Stimulated activated CD4-positive, alpha-beta T cell treated with anti-CD3 and anti-CD28 coated beads, Interleukin-12 subunit alpha, Interleukin-12 subunit beta, amount 100 ng/mL, for 24 hours (primary cell): ENCODE measurements at places on chromosomes 11 and 22.

GRCh38 chr11:68778205-68778604 lies 26.9 kb upstream of the TESMIN start:
- no peak for DNase-seq

DNA sequence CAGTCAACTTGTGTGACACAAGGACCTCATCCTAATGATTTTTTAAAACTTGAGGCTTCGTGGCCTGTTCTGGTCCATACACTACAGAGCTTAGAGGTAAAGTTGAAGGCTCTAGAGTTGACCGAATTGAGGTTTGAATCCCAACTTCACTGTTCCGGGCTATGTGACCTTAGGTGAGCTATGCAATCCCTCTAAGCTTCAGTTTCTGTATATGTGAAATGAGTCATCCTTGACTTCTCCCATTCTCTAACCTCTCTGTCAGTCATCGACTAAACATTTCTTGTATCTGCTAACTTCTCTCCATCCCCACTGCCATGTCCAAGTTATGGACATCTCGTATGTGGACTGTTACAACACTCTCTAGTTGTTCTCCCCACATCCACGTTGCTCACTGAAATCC lies 178.2 kb upstream of the TMEM45B start:
- no peak for DNase-seq

GRCh38 chr11:107804971-107805370 lies 53.6 kb downstream of the SLC35F2 start:
- DNase-seq, result no peak

DNA sequence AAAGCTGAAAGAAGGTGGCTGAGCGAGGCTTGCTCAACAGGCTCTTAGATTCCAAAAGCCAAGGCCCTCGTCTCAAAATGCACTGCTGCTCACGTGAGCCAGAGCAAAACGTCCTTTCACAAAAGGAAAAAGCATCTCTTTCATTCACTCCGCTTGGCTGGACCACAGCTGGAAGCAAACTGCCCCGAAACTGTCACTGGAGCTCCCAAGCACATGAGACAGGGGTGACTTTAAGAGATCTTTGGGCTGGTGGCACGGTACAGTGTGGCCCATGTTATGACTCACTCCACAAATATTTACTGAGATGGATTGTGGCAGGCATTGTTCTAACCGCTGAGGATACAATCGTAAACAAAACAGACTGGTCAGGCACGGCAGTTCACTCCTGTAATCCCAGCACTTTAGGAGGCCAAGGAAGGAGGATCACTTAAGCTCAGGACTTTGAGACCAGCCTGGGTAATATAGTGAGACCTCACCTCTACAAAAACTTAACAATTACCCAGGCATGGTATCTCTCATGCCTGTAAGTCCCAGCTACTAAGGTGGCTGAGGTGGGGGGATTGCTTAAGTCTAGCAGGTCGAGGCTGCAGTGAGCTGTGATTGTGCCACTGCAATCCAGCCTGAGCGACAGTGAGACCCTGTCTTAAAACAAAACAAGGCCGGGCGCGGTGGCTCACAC lies 3.6 kb downstream of the PLA2G6 start:
- no peak for DNase-seq

DNA sequence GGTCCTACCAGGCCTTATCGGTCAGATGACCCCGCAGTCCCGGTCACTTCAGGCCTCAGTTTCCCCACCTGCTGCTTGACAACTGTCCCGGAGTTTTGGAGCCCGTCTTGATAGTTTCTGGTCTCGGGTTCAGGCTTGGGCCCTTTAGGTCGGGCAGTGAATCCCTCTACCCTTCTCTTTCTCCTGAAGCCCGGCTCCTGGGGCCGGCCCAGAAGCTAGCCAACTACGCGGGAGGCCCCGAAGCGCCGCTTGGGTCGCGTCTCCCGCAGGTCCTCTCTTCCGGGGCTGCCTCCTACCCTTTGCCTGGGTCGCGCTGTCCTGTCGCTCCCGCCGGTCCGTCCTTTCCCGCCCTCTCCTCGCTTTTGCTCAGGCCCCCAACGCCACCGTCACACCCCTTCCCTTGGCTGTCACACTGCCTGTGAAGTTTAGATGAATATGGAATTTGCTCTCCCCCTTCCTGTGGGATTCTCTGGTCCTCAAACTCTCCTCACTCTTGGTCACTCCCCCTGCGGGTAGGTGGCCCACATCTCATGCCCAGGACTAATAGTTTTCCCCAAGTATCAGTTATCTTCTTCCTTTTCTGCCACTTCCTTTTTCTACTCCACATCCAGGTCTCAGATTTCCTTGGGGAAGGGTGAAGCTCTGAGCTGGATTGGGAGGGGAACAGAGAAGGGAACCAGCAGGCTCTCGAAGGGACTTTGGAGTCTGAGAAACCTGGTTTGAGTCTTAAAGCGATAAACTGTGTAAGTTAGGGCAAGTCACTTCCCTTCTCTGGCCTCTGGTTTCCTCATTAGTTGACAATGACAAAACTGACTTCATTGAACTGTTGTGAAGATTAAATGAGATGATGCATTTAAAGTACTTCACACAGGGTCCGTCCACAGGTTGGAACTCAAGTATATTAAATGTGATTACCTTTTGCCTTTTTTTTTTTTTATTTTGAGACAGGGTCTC lies 790 bp downstream of the RAB1B start:
- DNase-seq, result no peak

DNA sequence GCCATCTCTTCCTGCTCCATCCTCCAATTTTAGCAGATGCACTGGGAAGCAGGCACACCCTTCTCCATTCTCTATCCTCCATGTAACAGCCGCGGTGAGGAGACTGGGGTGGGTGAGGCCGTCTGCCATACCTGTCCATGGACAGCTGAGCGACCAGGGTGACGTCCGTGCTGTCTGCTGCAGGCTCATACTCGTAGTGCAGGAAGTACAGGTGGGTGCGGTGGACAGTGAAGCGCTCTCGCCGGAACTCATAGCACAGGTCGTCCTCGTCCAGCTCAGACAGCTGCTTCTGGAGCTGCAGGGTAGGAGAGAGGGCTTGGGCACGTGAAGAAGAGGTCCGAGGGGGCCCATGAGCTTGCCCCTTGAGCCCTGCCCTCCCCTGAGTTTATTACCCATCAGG lies 257.8 kb upstream of the SYN3 start:
- DNase-seq, result no peak

- no peak for DNase-seq
Measured at GRCh38 chr22:39309881-39310714, 9.3 kb downstream of the RPL3 start.

DNA sequence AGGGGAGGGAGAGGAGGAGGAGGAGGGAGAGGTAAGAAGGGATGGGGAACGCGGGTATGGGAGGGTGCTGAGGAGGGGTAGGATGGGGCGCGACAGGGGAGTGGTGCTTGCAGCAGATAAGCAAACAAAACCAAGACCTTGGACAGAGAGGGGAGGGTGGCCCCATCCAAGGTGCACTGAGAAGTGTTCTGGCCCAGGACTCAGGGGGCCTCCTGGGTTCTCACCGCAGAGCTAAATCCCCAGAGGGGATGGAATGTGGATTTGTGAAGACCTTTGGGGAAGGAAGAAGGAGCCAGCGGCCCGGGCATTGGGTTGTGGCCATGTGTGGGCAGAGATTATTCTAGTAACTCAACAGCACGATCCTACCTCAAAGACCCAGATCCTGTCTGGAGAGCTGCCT lies 90.9 kb upstream of the LINC01488 start:
- no peak for DNase-seq

GRCh38 chr11:102046841-102047240 lies 396 bp upstream of the CFAP300 start:
- DNase-seq, result no peak

GRCh38 chr11:28773606-28774005 lies 665.4 kb downstream of the METTL15 start:
- no peak for DNase-seq

DNA sequence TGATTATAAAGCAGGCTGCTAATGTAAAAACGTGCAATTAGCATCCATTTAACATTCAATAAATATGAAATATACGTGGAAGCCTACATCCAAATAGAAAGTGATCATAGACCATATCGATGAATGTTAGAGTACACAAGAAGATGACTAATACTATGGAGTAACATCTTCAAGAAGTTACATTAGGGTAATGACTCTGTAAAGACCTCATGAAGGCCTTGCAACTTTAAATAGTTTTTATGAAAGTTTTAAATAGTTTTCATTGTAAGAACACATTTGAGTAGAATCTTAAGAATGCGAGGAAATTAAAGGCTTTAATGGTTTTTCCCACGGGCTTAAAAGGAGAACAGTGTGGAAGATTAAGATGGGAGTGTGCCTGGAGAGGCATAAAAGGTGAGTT lies 1.4 kb downstream of the TRIM34 start:
- no peak for DNase-seq

- DNase-seq, result no peak
Measured at GRCh38 chr11:121368364-121369240, 76.0 kb downstream of the SC5D start.

DNA sequence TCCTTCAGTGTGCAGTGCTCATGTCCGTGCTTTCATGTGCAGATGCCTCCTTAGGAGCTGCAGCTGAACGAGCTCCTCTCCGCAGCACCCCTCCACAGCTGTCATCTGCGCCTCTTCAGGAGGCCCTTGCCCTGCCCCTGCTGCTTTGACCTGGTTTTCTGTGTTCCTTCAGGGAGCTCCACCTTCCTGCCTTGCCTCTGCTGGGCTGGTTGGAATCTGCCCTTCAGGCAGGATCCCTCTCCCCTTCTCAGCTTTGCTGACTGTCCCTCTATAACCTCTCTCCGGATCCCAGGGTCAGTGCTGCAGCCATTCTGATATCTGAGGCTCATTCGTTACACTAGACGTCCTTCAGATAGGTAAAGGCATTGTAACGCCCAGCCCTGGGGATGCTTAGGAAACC lies 67.9 kb downstream of the SCN3B start:
- DNase-seq, result no peak

- no peak for DNase-seq
Measured at GRCh38 chr11:68497761-68498160, 37.2 kb downstream of the PPP6R3 start.

- DNase-seq, result no peak
Measured at GRCh38 chr11:101215069-101215468, 85.5 kb upstream of the PGR start.

GRCh38 chr11:65209711-65210360 lies 28.1 kb downstream of the CAPN1 start:
- no peak for DNase-seq

DNA sequence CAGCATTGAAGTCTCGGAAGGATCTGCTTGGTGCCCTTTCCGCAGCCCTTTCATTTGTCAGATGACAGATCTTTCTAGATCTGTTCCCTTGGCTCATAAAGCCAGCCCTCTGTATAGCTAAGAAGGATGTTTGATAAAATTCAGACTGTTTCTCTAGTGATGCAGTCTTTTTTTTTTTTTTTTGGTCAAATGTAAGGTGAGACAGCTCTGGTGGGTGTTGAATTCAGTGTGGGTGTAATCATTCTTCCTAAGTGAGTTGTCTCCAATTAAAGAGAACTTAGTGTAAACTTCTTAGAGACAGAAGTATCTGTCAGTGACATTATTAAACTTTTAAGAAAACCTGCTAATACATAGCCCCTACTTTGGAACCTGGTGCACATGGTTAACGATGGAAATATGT lies 53.3 kb downstream of the AAMDC start:
- DNase-seq, result no peak

DNA sequence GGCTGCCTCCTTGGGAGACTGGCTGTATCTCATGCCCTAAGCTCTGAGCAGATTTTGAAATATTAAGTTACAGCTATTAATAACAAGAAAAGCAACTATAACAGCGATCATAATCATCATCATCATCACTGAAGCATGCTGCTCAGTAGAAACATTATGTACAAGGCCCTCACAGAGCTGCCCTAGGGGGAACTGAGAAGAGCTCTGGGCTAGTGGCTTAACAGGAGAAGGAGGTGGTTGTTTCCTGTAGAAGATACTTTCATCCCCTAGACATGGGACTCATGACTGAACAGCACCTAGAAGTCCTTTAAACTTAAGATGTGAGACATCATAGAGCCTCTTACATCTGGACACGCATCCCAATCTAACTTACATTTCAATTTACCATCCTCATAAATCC lies 332.8 kb upstream of the PLET1 start:
- no peak for DNase-seq

DNA sequence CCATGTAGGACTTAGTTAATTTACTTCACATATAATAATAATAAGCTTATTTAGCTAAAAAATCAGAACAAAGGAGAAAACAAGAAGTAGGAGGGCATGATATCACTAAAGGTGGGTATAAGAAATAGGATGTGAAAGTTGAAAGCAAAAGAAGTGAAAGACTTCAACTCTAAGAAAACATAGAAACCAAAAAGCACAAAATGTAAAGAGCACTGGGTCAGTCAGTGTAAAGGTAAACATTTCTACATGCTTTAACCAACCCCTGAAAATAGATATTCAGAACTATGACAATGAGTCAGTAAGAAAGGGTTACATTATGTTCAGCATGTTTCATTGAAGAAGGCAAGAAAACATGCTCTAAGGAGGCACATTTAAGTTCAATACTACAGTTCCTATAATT lies 298.8 kb downstream of the SWAP70 start:
- no peak for DNase-seq

DNA sequence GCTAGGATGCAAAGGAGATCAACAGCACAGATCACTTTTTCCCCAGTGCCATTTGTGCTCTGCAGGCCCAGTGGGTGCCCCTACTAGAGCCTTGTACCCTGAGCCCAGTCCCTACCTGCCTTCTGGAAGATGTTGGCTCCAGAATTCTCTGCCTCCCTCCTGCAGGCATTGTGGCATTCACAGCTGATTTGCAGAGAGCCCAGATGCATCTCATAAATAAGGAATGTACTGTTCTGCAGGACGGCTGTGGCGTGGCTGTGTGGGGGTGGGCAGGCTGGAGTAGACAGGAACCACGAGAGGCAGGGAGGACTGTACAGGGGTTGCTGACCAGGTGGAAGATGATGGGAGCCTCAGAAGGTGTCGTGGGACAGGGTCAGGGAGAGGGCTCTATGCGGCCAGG lies 11.2 kb upstream of the MIAT start:
- DNase-seq, result no peak
